CD4-positive, alpha-beta T cell treated with Interferon gamma for 1 hour (primary cell): ENCODE measurements at places on chromosomes 7 and 10.

DNA sequence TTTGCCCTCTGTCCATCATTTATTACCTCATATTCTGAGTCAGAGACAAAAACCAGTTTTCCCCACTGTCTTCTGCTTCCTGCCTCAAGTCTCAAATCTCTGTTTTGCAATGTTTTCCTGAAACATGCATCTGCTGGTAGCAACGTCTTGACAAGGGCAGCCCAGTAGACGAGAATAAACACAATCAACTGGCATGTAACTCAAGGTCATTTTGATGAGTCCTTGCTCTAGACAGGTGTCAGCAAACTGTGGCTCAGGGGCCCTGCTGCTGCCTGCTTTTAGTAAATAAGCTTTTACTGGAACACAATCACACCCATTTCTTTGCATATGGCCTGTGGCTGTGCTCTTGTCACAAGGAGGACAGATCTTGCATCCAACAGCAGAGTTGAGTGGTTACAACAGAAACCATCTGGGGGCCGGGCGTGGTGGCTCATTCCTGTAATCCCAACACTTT lies 59.8 kb downstream of the ITIH5 start:
- DNase-seq, result no peak

- no peak for DNase-seq
These were observed 32.2 kb upstream of the EXOC6 start for GRCh38 chr10:92816091-92816531.

DNA sequence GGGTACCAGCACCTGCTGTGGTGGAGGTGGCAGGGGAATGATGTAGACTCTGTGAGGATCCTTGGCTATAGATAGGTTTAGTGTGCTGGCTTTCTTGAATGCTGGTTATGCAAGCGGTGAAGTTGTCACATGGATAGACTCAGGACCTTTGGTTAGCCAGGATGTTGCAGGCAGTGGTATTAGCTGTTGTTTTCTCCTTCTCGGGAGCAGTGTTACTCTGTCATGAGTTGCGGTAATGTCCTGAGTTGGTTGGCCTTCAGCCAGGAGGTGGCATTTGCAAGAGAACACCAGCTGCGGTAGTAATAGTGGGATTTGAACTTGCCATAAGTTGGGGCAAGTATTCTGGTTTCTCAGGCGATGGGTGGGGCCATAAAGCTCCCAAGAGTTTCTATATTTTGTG lies 10.8 kb downstream of the AGK start:
- DNase-seq, result no peak

- no peak for DNase-seq
These were observed 30.5 kb downstream of the RGS10 start for GRCh38 chr10:119511828-119512515.

GRCh38 chr10:27743877-27744801 lies 1.5 kb downstream of the MKX start:
- DNase-seq, result no peak

GRCh38 chr7:95822717-95823116 lies 50.4 kb downstream of the DYNC1I1 start:
- DNase-seq, result no peak

DNA sequence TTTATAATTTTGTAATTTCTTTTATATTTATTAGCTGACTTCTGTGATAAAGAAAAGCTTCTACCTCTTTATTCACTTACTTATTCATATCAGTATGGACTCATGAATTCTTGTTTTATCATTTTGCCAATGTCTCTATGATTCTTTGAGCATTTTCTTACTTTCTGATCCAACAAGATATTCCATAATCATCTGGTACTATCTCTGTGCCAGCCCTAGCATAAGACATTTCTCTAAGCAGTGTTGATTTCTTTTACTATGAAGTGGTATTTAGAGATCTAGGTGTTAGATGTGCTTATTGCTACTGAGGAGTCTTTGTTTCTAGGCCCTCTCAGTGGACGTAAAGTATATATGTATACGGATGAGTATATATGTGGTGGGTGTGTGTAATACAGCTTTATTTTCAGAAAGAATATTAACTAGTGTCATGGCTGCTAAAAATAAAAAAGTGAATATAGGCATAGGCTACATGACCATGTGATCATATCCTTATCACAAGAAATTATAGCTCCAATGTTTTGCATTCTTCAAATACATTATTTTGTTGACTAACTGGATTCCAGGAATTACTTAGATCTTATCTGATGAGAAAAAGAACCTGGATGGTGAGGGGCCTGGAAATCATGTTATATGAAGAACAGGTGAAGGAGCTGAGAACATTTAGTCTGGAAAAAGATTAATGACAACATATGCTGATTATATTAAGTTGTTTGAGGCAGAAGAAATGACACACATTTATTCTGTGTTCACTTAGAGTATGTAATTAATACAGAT lies 13.1 kb downstream of the PHTF2 start:
- DNase-seq, result no peak

GRCh38 chr10:113617086-113617485 lies 46.8 kb downstream of the NRAP start:
- DNase-seq, result no peak

GRCh38 chr10:62237966-62238365 lies 30.7 kb downstream of the RTKN2 start:
- no peak for DNase-seq

- DNase-seq, result no peak
These were observed 31.6 kb upstream of the TMEM72 start for GRCh38 chr10:44879531-44879899.

- no peak for DNase-seq
These were observed 18.9 kb downstream of the AKR1E2 start for GRCh38 chr10:4844864-4845263.

DNA sequence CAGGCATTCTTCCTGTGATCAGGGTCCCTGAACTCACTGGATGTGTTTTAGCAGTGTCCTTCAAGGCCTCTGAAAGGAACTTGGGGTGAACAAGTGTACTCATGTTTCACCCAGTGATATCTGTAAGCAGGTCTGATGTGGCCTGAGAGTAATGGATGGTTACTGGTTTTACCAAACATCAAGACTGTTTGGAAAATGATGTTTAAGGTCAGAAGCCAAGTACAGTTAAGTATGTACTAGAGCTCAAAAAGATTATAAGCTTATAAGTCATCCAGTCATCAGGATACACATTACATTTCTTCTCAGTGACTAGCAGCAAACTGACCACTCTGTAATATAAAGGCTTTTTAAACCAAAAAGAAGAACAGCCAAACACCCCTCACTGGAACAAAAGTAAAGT lies 79.8 kb upstream of the PTN start:
- no peak for DNase-seq

GRCh38 chr7:155799514-155799913 lies 12.7 kb downstream of the SHH start:
- no peak for DNase-seq

DNA sequence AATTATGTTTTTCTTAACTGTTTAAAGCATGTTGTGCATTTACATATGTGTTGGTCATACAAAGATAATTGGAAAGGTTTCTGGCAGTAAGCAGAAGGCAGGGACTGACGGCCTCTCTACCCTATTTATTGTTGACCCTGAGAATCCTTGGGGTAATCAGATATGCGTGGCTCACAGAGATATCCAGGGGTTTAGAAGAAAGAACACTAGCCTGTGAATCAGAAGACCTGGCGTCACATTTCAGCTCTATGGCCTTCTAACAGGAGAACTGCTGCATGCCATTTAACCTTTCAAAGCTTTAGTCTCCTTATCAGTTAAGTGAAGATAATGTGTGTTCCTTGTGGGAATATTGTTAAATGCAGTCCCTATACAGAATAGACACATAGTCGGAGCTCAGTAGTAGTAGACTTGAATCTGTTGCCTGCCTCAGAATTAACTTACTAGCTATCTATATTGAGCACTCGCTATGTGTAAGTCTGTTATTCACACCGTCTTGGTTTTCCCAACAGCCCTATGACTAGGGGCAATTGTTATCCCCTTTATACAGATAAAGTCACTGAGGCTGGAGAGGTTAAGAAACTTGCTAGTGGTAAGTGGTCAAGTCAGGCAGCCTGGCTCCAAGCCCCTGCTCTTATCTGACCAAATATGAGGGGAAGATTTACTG lies 129.6 kb upstream of the ANKRD1 start:
- DNase-seq, result no peak

DNA sequence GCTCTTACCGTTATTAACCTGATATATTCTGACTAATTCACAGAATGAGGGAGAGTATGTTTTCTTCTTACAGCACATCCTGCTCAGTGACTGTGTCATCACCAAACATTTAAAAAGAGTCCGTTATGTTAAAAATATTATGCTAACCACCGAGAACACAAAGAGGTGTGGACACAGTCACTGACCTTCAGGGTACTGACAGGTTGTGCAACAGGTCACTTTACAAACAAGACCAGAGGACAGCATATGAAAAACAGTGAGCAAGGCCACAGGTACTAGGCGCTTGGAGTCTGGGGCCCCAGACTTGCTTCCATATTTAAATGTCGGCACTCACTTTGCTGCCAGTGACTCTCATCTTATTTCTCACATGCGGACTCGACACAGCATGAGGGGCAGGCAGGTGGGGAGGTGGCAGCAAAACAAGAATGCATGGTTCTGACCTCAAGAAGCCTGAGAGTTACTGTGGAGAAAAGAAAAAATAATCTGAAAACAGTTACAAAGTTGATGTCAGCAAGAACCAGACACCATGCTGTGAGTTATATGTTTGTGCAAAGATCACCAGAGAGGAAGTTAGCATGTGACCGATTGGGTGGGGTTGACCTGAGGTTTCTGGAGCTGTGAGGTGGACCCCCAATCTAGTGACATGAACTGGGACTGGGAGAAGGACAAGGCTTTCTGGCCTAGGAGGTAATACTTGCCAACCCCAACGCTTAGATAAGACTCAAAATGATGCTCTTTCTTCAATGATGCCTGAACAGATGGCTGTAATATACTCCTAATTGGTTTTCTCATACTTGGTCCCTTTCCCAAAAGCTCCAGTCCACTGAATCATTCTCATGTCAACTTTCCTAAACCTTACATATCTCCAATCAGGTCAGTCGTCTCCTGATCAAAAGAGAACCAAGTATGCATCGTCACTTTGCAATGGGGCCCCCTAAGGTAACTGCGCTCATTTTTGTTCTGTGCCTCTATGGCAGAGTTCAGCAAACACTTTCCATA lies 102.4 kb downstream of the HIPK2 start:
- no peak for DNase-seq

DNA sequence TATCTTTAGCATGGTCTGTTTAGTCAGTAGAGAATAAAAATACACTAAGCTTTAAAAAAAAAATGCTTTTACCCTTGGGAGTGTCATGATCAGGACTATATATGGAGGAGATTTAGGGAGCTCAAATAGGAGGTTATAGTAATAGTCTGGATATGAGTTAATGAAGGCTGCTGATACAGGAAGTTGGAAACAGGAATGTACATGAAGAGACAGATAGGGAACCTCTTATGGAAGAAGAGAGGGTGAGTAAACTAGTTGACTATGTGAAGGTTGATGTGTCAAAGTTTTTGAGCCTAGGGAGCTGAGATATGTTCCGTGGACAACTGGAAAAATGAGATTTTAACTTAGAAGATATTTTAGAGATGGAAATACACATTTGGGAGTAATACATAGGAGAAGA lies 472.0 kb upstream of the FZD8 start:
- DNase-seq, result no peak

DNA sequence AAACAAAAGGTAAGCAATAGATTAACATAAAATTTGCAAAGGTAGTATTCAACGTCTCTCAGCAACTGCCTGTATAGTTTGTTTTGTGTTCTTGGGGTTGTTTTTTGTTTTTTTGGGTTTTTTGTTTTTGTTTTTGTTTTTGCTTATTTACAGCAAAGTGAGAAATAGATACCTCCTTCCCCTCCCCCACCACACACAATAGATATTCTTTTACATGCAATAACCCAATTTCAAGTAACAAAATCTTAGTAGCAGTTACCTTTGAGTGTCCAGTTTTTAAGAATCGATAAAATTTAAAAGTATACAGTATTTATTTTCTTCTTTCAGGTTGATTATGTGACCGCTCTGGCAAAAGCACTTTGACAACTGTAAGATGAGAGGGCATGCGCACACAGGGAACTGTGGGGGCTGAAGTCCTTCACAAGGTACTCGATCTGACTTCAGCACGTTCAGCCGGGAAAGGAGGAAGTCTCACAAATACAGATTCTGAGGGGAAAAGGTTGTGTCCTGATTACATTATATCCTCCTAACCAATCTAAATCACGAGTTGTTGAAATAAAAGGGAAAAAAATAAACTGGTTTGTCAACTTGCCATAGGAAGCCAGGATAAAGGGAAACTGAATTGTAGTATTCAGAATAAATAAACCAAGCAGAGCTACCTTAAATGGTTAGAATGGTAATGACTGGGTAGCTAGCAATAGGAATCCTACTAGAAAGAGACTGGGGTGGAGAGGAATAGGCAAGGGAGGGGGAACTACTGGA lies 47.8 kb downstream of the CPEB3 start:
- peak; percentile 53 for DNase-seq

DNA sequence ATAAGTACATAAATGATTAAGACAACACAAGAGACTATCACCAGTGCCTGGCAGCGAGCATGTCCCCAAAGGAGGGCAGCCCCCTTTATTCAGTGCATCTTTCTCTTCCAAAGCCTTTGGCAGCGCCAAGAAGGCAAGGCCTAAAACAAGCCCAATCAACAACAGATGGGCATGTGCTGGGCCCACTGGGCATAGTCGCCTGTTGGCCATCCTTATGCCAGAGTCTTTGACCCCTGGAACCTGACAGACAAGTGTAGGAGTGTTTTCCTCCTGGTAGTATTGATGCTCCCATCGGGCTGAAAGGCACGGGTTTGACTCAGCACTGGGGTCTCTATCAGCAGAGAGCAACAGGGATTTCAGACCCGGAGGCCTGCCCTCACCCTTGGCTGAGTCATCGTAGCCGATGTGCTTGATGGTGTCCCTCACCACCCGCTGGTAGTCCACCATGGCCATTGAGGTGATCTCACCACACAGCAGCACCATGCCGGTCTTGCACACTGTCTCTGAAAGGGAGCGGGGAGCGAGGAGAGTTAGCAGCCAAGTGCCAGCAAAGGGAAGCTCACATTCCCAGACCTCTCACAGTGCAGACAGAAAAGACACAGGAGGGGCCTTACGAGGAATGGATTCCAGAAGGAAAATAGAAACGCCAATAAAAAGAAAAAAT lies 5.8 kb downstream of the MAT1A start:
- no peak for DNase-seq

DNA sequence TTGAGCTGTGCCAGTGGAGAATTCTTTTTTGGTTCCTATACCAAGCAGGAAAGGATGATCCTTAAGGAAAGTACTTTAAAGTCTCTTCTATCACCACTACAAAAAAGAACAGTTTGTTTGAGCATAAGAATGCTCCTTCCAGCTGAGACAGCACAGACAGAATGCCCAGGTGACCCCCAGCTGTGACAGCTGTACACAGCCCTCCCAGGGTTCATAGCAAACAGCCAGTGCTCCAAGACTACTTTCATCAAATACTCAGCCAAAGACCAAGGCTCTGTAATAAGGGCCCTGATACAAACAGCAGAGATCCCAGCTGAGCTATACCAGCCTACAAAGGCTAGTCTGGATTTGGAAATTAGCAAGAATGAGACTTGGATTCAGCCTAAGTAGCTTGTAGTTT lies 65.7 kb downstream of the NXPH1 start:
- no peak for DNase-seq

- no peak for DNase-seq
These were observed 18.6 kb downstream of the MINDY3 start for GRCh38 chr10:15841696-15842095.

GRCh38 chr7:44396931-44397545 lies 71.6 kb upstream of the CAMK2B start:
- DNase-seq, result no peak
